ENCODE measurements at places on chromosomes 1 and 21.

GRCh38 chr1:109112056-109112651, 1.8 kb upstream of the ELAPOR1 start:
- DNase-seq: no peak

DNA sequence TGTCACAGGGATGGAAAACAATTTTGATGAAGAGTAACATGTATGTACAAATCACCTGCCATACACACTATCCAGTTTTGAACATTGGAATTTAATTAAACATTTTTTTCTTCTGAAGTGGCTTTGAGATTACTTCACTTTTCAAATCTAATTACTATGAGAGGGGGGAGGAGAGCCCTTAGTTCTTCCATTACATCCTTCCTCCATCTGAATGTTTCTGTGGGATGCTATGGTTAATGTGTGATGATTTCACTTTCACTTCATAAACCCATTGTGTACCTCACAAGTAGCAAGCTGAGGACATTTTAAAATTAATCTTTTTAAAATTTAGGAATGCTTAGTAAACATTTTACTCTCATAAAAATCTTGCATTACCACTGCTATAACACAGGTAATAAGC, 156.9 kb downstream of the RUNX1 start:
- no peak for DNase-seq

DNA sequence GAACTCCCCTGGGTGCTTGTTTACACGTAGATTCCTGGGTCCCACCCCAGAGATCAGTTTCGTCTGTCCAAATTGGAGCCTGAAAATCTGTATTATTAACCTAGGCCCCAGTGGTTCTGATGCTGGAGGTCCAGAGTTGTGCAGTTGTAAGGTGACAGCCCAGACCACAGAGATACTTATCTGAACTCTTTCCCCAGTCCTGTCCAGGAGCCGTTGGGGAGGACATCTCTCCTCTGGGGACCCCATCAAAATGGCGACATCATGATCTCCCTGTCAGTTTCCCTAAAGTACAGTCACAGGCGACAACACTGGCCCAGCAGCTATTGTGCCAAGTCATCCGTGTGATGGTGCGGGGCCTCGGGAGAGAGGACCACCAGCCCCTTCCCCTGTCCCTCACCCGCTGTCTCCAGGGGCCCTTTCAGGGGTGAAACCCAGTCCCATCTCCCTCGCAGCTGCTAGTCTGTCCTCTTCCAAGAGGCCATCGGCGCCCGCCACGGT, 749 bp upstream of the EFHD2 start:
- no peak for DNase-seq

GRCh38 chr1:230919207-230919606, 50.9 kb upstream of the C1orf198 start:
- no peak for DNase-seq

DNA sequence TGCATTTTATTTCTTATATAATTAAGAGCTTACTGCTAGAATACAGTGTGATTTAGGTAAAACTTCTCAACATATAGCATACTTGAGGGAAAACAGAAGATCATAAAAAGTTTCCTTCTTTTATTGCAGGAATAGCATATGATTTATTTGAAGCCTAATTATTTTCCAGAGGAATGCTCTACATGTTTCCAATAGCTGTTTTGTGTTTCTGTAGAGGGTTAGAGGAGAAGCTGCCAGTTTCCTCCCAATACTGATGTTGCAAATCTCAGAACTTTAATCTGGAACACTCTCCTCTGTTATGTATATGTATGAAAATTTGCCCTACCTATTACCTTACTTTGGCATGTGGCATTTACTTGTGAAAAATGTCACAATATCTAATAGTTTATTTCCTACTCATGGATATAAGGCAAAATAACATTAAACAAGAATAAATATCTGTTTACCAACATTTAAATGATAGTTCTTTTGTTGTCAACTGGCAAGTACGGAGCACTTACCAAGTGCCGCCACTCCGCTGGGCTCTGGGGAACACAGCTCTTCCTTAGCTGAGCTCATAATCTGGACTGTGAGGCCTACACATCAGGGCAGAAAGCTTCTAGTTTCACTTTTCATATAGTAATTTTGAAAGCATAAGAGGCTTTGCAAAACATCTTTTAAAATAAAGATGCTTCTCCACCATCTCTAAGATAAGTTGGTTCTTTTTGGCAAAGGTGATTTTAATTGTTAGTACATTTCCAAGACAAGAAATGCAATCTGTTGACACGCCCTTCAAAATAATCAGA, 239.8 kb upstream of the C1orf105 start:
- no peak for DNase-seq

DNA sequence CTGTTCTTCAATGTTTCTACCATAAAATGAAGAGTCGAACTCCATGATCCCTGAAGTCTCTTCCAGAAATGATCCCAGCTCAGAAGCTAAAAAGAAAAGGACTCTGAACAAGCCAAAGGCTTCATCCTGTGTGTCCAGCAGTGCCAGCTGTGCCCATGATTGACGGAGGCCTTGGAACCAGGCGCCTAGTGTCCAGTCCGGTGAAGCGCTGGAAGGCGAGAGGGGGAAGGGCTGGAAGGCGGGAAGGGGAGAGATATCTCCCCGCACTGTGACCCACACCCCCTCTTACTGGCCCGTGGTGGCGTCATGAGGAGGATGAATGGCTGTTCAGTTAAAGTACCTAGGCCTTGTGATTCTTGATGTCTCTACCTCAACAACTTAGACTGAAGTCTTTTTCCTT, 10.4 kb upstream of the PLEKHA6 start:
- no peak for DNase-seq
